ENCODE measurements at places on chromosomes 5 and 9. TPM values are rescaled to one million over a fixed set of nuclear protein-coding genes. Genes with fewer than 3 reads are reported as not detected.

Gene INSL4
- total RNA-seq, result not detected

Gene HTR1A
- total RNA-seq, result 1.8 TPM

DNA sequence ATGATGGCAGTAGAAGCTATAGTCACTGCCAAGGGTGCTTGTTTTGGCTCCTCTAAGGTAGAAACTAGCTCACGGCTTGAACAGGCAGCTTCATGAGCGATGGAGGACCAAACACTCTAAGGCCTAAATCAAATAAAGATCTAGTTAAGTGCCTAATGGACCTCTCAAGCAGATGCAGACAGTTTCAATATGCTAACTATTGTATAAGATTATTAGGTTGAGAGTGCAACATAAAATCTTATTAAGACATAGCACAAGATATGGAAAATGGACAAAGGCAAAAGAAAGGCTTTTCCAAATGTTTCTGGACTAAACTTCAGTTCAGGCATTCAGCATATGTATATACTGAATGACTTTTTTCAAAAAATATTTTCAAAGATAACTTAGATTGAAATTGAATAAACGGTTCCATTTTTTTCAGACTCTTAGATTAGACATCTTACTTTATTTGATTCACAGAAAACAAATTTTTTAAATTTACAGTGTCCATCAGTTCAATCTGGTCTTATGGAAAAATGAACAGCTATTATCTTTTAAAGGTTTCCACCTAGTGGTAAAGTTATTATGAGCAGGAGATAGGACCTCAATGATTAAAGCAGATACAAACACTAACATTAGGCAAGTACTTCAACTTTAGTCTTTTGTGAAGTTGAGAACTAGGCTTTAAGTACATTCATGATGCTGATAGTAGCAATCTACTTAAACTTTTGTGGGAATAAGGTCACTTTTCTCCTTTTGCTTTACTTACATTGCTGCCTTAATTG, 1167.7 kb downstream of the MAT2B start:
- no peak for DNase-seq

DNA sequence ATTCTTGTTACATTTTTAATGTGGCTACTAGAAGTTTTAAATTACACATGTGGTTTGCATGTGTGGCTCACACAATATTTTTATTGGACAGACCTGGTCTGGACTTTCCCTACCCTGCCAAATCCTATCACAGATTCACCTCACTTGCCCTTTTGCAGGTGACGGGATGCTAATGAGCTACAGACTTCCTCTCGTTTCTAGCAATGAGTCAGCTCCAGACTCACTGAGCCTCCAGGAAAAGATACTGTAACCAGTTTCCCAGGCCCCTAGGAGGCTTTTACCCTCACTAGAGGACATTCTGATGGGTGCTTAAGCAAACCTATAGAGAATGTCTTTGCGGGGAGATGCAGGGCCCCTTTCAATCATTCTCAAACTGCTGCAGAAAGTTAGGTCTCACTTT, 135.4 kb downstream of the WDR41 start:
- no peak for DNase-seq

Gene KCTD16
- 0.18 TPM for total RNA-seq

Gene PCDHGB2
- 4.3 TPM for total RNA-seq

DNA sequence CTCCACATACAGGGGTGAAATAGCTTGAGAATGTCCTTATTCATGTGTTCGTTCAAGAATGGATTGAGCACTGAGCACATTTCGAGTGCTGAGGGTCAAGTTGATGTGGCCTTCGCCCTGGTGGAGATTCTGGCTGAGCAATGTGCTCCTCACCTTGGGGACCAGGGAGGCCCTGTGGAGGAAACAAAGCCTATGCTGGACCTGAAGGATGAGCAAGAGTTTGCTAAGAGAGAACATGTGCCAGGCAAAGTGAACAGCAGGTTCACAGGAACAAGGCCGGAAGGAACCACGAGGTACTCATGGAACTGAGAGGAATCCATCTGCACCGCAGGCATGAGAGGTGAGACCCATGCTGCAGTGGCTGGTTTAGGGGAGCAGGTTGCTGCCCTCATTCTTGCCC, 102.4 kb downstream of the PSD2 start:
- no peak for DNase-seq

- no peak for DNase-seq
Measured at GRCh38 chr9:84772511-84772910, 103.0 kb downstream of the NTRK2 start.

GRCh38 chr5:151589878-151590570, 1.1 kb downstream of the FAT2 start:
- DNase-seq, result no peak

Gene SET
- 390 TPM for total RNA-seq

- DNase-seq, result no peak
Measured at GRCh38 chr5:135130261-135131215, 96.5 kb upstream of the PITX1 start.

Gene TAF1L
- not detected for total RNA-seq

GRCh38 chr5:68272289-68272688, 56.7 kb downstream of the PIK3R1 start:
- no peak for DNase-seq
